ENCODE measurements at places on chromosomes 7 and 10.
A peak's percentile ranks its signal among the peaks of the same experiment; 100 is the strongest.

- no peak for DNase-seq
These were observed 2.8 kb downstream of the TM9SF3 start for GRCh38 chr10:96584035-96584434.

GRCh38 chr10:3139216-3139910 is 33.2 kb downstream of the PITRM1 start:
- DNase-seq, result no peak

DNA sequence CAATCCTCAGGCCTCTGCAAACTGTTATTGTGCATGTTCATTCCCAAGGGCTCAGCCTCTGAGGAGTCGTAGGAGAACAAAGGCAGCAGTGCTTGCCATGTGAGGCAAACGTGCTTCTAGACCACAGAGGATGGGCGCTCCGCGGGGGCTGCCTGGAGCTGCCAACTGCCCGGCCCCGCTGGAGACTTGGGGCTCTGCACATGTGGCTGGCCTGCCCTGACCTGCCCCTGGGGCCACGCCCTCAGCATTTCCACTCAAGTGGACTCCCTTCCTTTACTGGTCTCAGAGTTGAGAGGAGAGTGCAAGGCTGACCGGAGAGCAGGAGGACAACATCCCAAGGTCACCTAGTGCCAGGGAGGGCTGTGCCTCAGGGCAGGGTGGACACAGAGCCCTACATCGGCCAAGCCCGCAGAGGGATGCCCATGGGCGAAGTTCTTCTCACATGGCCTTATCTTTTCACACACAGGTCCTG is 222.3 kb upstream of the ZNF32 start:
- no peak for DNase-seq

DNA sequence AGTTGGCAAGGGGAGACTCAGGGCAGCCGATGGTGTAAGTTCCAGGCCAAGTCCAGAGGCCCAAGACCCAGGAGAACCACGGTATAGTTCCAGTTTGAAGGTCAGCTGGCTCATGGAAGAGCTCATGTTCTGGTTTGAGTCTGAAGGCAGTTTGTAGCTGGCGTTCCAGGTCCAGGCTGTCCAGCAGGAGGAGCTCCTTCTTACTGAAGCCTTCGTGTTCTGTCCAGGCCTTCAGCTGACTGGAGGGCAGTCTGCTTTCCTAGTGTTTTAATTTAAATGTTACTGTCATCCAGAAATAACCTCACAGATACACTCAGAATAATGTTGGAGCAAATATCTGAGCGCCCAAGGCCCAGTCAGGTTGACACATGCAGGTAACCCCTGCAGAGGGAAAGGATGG is 4.2 kb downstream of the SUN1 start:
- no peak for DNase-seq

- no peak for DNase-seq
These were observed 105.6 kb downstream of the AHR start for GRCh38 chr7:17404006-17404405.

DNA sequence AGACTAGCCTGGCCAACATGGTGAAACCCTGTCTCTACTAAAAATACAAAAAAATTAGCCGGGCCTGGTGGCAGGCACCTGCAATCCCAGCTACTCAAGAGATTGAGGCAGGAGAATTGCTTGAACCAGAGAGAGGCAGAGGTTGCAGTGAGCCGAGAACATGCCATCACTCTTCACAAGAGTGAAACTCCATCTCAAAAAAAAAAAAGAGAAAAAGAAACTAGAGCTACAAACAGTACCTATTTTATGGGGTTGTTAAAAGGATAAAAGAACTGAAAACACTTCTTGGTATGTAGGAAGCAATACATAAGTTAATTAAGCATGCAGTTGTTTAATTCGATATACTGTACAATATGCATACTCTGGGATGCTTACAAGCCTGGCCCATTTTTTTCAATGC is 216.9 kb downstream of the SORCS1 start:
- DNase-seq, result no peak

- no peak for DNase-seq
These were observed 314.4 kb downstream of the ANKRD30A start for GRCh38 chr10:37439826-37440225.

- no peak for DNase-seq
These were observed 968 bp upstream of the INMT start for GRCh38 chr7:30750683-30751650.

GRCh38 chr10:8444630-8445029 is 390.1 kb downstream of the GATA3 start:
- DNase-seq, result peak; percentile 9

DNA sequence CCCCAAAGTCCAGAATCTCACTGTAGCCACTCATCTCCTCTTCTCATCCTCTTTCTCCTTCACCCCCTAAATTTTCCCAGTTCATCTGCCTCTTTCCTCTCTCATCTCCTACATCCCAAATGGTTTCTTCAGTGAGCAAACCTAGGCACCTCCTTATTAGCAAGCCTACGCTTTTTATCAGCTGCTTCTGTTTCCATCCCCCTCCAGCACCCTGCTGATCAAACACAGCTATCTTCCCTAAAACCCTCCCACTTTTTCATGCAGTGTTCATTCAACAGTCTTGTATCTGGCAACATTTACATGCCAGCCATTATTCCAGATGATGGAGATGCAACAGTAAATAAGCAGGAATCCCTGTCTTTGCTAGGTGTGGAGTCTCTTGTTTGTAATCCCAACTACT is 3.3 kb upstream of the ABRAXAS2 start:
- DNase-seq, result no peak

GRCh38 chr10:77144656-77145055 is 493.0 kb downstream of the KCNMA1 start:
- no peak for DNase-seq

- DNase-seq, result peak; percentile 41
These were observed at the start of gene URGCP for GRCh38 chr7:43906331-43907010. Gene URGCP, minus strand, starts transcription at chr7:43906596. Its CDS starts 21 bp downstream, at chr7:43906575.

DNA sequence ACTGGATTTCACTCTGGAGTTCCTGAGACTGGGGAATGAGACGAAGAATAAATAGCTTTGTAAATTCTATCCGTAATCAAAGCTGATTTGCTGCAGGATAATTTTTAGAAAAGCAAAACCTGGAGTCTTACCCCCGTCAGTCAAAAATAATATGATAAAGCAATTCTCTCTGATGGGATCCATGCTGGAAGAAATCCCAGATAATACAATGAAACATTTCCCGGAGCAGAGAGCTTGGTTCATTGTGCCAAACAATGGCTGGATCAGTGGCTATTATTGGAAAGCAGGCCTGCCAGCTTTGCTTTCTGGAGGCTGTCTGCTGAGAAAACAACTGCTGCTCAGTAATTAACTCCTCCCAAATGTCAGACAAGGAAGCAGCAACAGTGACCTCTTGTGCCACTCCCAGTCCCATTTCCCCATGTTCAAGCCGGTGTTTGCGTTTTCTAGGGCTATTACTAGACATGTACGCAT is 609.4 kb upstream of the PCDH15 start:
- DNase-seq, result no peak

- DNase-seq, result no peak
These were observed 110.1 kb downstream of the JMJD1C start for GRCh38 chr10:63355682-63356081.

DNA sequence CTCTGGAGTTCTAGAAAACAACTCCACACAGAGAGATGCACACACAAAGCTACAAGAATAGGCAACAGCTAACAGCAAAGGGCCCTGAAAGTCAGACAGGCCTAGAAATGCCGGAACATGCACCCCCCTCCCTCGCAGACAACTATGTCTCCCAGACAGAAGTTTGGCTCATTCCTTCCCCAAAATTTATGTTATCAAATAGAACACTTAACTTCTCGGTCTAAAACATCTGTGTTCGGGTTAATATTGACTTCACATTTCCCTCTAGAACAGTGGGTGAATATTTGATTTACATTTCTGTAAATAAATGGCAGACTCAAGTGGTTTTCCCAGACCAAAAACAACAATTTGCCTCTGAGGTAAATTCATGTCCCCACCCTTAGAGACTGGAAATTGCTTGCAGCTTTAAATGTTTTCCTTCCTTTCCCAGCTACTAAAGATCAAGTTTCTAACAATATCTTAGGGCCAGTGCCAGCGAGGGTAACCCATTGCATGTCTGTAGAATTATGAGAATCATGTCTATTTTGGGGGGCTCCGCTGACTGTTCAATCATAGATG is 92.5 kb upstream of the INHBA start:
- DNase-seq, result no peak

DNA sequence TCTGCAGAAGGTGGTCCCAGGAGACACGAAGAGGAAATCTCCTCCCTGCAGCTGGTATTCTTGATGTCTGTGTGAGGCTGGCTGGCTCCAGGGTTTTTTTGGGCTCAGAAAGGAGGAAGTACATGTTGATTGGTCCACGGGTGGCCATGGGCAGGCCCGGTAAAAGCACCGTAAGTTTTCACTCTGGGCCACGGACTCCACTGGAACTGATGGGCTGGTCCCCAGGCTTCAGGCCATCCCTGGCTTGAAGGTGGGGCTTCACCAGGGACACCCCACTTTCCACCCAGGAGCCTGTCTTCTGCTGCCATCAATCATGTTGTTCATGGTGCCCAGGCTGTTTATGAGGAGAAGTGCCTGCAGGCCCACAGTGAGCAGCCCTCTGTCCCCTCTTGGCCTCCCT is 736.8 kb downstream of the PCDH15 start:
- DNase-seq, result no peak

DNA sequence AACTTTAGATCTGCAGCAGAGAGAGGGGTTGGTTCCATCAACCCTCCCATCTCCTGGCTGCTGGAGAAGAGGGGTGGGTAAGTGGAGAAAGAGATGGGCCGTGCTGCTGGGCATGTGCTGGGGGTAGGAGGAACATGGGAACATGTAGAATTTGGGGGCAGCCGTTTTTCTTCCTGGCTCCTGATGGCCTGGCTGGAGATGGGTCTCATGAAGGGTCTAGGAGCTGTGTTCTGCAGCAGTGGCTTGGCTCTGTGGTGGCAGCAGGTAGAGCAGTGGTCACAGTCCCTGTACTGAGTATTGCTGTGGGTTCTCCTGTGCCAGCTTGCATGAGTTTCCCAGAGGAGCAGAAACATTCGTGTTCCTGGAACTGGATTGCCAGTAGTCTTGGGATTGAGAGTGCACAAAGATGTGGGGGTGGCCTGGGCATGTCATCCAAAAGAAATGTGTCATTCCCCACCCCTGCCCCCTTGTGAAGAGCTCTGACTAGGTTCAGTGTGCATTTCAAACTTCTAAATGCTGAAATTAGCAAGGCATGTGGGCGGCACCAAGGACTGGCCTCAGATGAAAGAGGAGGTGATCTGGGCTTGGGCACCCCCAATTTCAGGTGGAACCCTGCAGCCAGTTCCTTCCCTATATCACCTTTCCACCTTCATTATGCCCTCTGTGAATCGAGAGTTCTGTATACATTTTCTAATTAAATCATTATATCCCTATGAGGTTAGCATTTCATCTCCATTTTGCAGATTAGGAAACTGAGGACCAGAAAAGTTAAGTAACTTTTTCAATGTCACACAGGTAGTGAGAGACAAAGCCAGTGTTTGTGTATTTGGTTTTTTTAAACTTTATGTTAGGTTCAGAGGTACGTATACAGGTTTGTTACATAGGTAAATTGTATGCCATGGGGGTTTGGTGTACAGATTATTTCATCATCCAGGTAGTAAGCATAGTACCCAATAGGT is 2.1 kb downstream of the CHST3 start:
- no peak for DNase-seq

GRCh38 chr7:80060218-80060806 is 74.3 kb upstream of the GNAI1 start:
- no peak for DNase-seq

DNA sequence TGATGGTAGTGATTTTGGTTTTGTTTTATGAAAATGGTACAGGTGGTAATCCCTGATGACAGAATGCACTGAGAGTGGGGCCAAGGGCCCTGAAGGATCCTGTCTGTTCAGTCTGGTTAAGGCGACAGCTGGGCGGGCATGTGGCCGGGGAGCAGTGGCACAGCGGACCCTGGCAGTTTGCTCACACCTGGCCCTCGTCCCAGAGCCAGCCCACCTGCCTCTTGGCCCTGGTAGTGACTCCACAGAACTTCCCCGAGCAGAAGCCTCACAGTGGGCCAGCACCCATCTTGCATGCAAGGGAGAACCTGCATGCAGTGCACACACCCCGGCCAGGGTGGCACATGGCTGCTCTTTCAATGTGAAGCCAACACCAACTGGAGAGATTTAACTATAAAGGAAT is 82.8 kb downstream of the ALOX5 start:
- no peak for DNase-seq

GRCh38 chr7:140390034-140390433 is 8.3 kb downstream of the SLC37A3 start:
- DNase-seq, result no peak

GRCh38 chr10:97612386-97612785 is 20.9 kb downstream of the MORN4 start:
- DNase-seq, result no peak

DNA sequence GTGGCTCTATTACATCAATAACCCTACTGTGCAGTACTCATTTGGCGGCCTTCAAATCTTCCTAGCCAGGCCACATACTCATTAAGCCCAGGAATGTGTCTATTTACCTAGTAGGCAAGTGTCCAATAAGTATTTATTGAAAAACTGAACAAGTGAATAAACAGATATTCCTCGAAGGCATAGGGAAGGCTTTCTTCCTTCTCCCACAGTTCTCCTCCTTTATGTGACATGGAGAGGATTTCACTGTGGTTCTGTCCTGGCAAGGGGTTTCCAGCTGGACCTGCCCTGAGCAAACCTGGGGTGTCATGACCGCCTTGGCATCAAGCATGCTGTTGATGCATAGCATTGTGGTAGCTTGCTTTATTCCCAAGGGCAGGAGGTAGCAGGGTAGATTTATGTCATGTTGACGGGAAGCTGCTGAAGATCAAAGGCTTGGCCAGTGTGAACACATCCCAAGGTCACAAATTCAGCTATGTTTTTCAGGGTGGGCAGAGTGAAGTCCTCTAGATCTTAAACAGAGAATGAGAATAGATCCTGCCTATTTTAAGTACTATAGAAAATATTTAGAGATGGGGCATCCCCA is 195.1 kb downstream of the INHBA start:
- DNase-seq, result no peak

DNA sequence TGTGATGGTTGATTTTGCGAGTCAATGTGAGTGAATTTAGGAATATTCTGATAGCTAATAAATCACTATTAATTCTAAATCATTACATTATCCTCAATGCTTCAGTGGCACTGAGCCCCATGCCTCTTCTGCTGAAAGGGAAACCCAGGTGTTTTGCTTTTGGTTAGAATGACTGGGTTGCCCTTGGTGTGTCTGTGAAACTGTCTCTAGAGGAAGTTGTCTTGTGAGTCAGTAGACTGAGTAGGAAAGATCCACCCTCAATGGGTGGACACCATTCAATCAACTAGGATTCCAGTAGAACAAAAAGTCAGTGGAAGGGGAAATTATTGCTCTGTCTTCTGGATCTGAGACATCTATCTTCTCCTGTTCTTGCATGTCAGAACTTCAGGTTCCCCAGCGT is 472.4 kb downstream of the ANKRD7 start:
- DNase-seq, result no peak

- no peak for DNase-seq
These were observed 128.5 kb downstream of the ANKRD7 start for GRCh38 chr7:118352867-118353453.

All from stimulated activated naive CD4-positive, alpha-beta T cell (primary cell).